ENCODE measurements at places on chromosomes 11 and 22.

- no peaks in the 10 kb centered on the region for H3K4me1 ChIP-seq
- H3K27me3 ChIP-seq: no peaks in the 10 kb centered on the region
- no peak overlapping the region for H3K27ac ChIP-seq
- no peaks in the 10 kb centered on the region for H3K36me3 ChIP-seq
- H3K4me3 ChIP-seq: no peak overlapping the region
Observed at GRCh38 chr11:106969644-106970355, 48.5 kb downstream of the GUCY1A2 start.

DNA sequence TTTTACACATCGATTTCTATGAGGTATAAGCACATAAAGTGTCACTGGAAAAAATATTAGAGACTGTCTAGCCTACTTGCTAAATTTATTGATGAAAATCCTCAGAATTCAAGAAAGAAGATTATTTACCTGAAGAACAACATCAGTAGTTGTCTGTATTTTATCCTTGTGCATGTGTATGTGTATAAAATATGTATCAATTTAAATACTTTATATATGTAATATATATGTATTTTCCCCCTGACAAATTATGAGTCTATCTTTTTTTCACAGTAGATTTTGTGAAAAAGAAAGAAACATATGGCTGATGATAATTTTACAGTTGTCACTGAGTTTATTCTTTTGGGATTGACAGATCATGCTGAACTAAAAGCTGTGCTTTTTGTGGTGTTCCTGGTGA is at the start of gene OR5J2:
OR5J2 (plus strand) TSS at position 301 of the 400 bp plus-strand sequence; CDS start at position 301, 0 bp downstream.
- H3K4me1 ChIP-seq: no peaks in the 10 kb centered on the region
- H3K27ac ChIP-seq: no peak within 1 kb of the TSS
- H3K4me3 ChIP-seq: no peak within 1 kb of the TSS
- H3K36me3 ChIP-seq: no peaks in the 10 kb centered on the region
- ATAC-seq: no peak

GRCh38 chr11:122837528-122838346 is 563 bp upstream of the CRTAM start:
- no peak overlapping the region for H3K4me3 ChIP-seq
- peaks cover 25% of the 10 kb centered on the region for H3K27me3 ChIP-seq
- H3K27ac ChIP-seq: no peak overlapping the region
- ATAC-seq: no peak

DNA sequence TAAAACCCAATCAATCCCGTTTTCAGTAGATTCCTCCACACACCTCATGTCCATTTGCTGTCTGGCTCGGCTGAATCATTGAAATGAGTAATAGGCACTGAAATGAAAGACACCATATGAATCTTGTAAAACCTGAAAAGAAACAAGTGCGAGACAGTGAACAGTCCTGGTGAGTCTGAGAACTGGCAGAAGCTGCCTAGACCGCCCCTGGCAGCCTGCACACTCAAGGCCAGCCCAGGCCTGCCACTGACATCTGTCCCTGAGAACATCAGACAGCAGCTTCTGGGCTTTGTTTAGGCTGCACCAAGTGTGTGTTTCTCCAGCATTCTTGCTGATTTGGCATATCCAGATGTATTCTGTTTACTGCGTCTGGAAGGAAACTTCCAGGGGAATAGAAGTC is 44.8 kb downstream of the ENDOD1 start:
- H3K4me3 ChIP-seq: no peak overlapping the region
- peak; percentile 79 for ATAC-seq
- peaks cover 9% of the 10 kb centered on the region for H3K36me3 ChIP-seq
- H3K4me1 ChIP-seq: peaks cover 4% of the 10 kb centered on the region
- no peak overlapping the region for H3K27ac ChIP-seq

DNA sequence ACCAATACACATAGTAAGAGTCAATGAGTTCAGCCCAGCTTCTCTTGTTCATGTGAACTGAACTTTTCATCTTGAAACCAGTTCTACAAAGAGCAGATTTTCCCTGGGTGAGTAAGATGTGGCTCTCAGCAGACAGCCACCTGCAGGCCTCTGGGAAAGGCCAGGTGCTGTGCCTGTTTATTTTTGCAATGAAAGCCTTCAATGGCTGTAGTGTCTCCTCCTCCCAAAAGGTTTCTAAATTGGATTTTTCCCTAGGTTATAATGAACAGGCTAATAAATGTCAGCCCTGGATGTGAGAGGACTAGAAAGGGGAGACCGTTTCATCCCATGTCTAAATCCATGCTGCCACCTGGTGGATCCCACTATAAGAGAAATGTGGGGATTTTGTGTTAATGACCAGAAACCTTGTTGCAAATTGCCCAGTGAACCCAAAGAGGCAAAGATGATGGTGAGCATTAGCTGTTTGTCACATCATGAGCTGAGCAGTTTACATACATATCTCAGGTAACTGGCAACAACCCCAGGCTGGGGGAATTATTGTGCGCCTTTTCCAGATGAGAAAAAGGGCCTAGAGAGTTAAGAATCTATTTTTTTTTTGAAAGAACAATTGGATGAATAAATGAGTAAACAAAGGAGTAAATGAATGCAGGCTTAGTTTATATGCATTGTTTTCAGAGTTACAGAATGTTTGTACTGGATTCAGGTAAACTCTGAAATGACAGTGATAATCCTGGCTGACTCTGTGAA is 12.7 kb downstream of the C11orf91 start:
- ATAC-seq: peak; percentile 47
- no peak overlapping the region for H3K4me3 ChIP-seq
- H3K36me3 ChIP-seq: no peaks in the 10 kb centered on the region
- no peaks in the 10 kb centered on the region for H3K4me1 ChIP-seq
